ENCODE measurements at places on chromosomes 6 and 20. TPM values are rescaled to one million over a fixed set of nuclear protein-coding genes. Genes with fewer than 3 reads are reported as not detected.

TUBB1 gene
- not detected for polyA plus RNA-seq

TMEM151B gene
- not detected for polyA plus RNA-seq

HCK gene
- polyA plus RNA-seq, result not detected

RAET1L gene
- polyA plus RNA-seq, result not detected

MEP1A gene
- not detected for polyA plus RNA-seq

PBOV1 gene
- not detected for polyA plus RNA-seq

TRIM40 gene
- polyA plus RNA-seq, result not detected

CLPSL1 gene
- not detected for polyA plus RNA-seq

GRCh38 chr6:150723857-150724256 lies 124.2 kb downstream of the PLEKHG1 start:
- no peaks in the 10 kb centered on the region for H3K36me3 ChIP-seq
- no peaks in the 10 kb centered on the region for H3K27me3 ChIP-seq

DNA sequence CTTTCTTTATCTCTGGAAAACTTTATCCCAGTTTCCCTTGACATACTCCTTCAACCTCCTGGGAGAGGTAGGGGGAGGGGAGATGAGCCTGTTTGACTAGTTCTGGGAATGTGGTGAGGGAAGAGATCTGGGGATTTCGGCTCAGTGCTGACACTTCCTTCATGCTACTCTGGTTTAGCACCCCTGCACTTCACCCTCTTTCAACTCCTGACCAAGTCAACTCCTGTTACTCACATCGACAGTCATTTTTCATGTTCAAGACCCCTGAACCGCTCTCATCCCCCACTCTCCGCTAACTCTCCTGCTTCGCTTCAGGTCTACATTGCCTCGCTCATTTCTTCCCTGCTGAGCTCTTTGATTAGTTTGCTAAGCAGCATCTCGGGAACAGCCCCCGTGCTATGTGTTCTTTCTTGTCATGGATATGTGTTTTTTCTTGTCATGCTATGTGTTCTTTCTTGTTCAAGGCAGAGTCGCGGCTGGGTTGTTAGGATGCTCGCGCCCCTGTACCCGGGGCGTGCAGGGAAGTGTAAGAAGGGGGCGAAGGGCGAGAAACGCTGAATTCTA lies 16.6 kb upstream of the TRIM27 start:
- peak overlapping the region; percentile 74 for H3K4me3 ChIP-seq
- no peaks in the 10 kb centered on the region for H3K4me1 ChIP-seq
- no peaks in the 10 kb centered on the region for H3K27me3 ChIP-seq
- no peak for DNase-seq

- H3K36me3 ChIP-seq, result no peaks in the 10 kb centered on the region
- DNase-seq, result no peak
These were observed 502.1 kb downstream of the PKHD1 start for GRCh38 chr6:51585264-51585663.

DNA sequence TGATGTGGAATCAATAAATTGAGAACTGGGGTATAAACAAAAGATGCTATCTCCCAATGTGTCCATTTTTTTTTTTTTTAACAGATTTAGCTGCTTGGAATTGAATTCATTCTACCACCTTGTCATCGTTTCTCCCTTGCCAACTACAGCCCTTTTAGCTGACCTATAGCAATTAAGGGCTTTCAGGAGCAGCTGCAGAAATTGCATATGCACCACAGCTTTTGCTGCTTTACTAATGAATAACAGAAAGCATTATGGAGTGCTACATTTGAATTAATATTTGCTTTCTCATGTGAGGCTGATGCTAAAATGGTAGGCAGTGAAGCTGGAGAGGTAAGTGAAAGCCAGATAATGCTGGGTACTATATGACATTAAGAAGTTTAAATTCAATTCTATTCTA lies 5.7 kb downstream of the SESN1 start:
- no peaks in the 10 kb centered on the region for H3K27me3 ChIP-seq
- no peak for DNase-seq
- no peaks in the 10 kb centered on the region for H3K36me3 ChIP-seq
- H3K4me3 ChIP-seq, result no peak overlapping the region

- DNase-seq, result peak; percentile 83
- no peaks in the 10 kb centered on the region for H3K36me3 ChIP-seq
- H3K4me3 ChIP-seq, result no peak overlapping the region
- H3K27ac ChIP-seq, result no peak overlapping the region
- peaks cover 6% of the 10 kb centered on the region for H3K4me1 ChIP-seq
- H3K27me3 ChIP-seq, result no peaks in the 10 kb centered on the region
These were observed 93.9 kb upstream of the OGFRL1 start for GRCh38 chr6:71194724-71195123.

DNA sequence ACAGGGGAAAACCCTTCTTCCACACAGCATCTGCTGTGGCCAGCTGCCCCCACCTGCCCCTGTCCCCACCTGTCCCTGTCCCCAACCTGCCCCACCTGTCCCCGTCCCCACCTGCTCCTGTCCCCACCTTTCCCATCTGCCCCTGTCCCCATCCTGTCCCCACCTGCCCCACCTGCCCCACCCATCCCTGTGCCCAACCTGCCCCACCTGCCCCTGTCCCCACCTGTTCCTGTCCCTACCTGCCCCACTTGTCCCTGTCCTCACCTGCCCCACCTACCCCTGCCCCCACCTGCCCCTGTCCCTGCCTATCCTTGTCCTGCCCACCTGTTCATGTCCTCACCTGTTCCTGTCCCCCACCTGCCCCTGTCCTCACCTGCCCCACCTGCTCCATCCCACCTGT lies 6.4 kb upstream of the MYT1 start:
- no peak overlapping the region for H3K4me3 ChIP-seq
- H3K4me1 ChIP-seq, result no peaks in the 10 kb centered on the region
- no peak overlapping the region for H3K27ac ChIP-seq
- no peak for DNase-seq
- peaks cover 45% of the 10 kb centered on the region for H3K27me3 ChIP-seq

GRCh38 chr20:56157530-56158203 lies 90.9 kb upstream of the MC3R start:
- no peaks in the 10 kb centered on the region for H3K4me1 ChIP-seq
- H3K4me3 ChIP-seq, result no peak overlapping the region
- H3K36me3 ChIP-seq, result no peaks in the 10 kb centered on the region
- no peak overlapping the region for H3K27ac ChIP-seq
- no peak for DNase-seq
- no peaks in the 10 kb centered on the region for H3K27me3 ChIP-seq

DNA sequence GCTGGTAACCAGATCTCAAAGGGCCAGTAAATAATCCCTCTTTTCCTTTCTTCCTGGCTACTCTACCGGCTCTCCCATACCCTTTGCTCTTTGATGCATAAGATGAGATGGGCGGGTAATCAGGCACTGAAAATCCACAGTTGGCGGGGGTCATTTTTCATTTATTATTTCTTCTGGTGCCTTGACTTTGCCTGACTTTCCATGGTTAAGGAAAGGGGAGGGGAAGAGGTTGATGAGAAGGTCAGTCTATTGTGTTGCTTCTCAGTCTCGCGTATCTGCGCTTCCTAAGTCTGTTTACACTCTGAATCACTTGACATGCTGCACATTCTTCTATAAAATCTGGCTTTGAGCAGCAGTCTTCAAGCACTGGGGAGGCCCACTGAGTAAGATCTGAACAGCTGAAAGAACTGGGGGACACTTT lies 121.1 kb upstream of the HDGFL1 start:
- no peaks in the 10 kb centered on the region for H3K36me3 ChIP-seq
- H3K4me3 ChIP-seq, result no peak overlapping the region
- peak; percentile 82 for DNase-seq
- H3K27ac ChIP-seq, result peak overlapping the region; percentile 17
- no peaks in the 10 kb centered on the region for H3K27me3 ChIP-seq
- 0 out of 2 replicates have a peak, but pooled peaks cover 3% of the 10 kb centered on the region for H3K4me1 ChIP-seq

GRCh38 chr20:34558320-34559218 lies at the start of gene MAP1LC3A:
Gene MAP1LC3A, plus strand, starts transcription at chr20:34558718. Its CDS starts 151 bp downstream, at chr20:34558869.
- peak; percentile 95 for DNase-seq
- H3K4me1 ChIP-seq, result peaks cover 2% of the 10 kb centered on the region
- H3K27ac ChIP-seq, result peak within 1 kb of the TSS; percentile 35
- H3K27me3 ChIP-seq, result no peaks in the 10 kb centered on the region

GRCh38 chr6:38517005-38517404 lies 122.7 kb downstream of the BTBD9 start:
- no peaks in the 10 kb centered on the region for H3K36me3 ChIP-seq
- H3K4me1 ChIP-seq, result peaks cover 11% of the 10 kb centered on the region
- peak; percentile 54 for DNase-seq
- no peak overlapping the region for H3K27ac ChIP-seq
- H3K4me3 ChIP-seq, result no peak overlapping the region
- no peaks in the 10 kb centered on the region for H3K27me3 ChIP-seq

- no peak overlapping the region for H3K27ac ChIP-seq
- no peaks in the 10 kb centered on the region for H3K4me1 ChIP-seq
- H3K27me3 ChIP-seq, result no peaks in the 10 kb centered on the region
- peaks cover 5% of the 10 kb centered on the region for H3K36me3 ChIP-seq
These were observed 19.1 kb upstream of the TULP4 start for GRCh38 chr6:158293122-158293521.

- no peaks in the 10 kb centered on the region for H3K36me3 ChIP-seq
These were observed 20.8 kb upstream of the MLN start for GRCh38 chr6:33824461-33825154.

Measured in IMR-90 (cell line).